ENCODE measurements at places on chromosomes 1 and 21.
A peak's percentile ranks its signal among the peaks of the same experiment; 100 is the strongest.

DNA sequence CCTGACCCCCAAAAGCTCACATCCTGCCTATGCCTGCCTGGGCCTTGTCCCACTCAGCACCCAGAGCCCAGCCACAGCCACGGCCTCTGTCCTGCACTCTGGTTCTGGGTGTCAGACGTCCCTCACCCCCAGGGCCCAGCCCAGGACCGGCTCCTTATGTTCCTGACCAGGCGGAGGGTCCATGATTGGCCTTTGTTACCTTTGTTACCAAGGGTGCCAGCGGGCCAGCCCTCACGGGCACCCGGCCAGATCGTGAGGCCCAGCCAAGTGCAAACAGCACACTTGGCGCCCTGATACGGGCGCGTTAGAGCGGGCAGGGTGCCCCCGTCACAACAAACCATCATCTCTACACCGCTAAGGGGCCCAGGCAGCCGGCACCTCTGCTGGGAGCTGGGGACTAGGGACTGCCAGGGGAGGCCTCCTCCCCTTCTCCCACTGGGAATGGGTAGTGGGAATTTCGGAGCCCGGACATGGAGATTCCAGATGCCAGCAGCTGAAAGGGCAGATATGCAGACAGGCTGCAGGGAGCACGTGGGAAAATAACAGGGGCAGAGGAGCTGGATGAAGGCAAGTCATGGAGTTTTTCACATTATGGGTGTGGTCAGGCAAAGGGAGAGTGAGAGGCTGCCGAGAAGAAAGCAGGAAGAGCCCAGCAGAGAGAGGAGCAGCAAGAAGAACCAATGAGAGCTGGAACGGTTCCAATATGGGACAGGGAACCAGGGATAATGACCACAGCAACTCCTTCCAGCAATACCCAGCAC is 22.1 kb downstream of the HSPG2 start:
- DNase-seq, result peak; percentile 77

- no peak for DNase-seq
Observed at GRCh38 chr1:221751226-221751887, 9.5 kb upstream of the DUSP10 start.

GRCh38 chr1:89810880-89811279 is 10.0 kb upstream of the LRRC8D start:
- no peak for DNase-seq

- peak; percentile 84 for DNase-seq
Observed at GRCh38 chr1:227728059-227728891, 6.8 kb downstream of the JMJD4 start.

DNA sequence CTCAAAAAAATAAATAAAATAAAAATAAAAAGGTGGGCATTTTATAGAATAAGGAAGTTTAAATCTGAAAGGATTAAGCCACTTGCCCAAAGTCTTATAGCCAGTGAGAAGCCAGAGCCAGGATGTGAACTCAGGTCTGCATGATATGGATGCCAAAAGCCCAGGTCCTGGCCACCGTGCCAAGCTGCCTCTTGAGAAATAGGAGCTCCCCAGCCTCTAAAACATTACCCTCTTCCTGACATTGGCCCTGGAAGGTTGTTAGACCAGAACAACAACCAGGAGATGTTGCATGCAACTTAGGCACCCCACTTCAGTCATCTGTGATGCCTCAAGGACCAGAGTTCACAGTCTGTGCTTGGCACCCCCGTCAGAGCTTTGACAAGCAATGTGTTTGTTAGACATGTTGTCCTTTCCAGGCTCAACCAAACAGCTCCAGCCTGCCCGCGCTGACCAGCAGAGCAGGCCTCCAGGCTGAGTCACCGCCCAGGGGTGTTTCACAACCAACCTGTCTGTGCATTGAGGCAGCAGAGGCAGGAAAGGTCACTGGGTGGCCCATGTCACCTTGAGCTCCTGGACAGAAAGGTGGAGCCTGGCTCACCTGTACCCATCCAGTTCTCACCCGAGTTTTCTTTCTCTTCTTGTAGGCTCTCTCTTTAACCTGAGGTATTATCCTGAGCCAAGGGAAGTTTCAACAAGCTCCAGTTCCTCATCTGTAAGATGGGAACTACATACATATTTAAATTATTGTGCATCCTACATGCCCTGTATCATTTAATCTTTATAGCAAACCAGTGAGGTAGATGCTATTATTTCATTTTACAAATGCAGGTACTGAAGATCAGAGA is 14.9 kb upstream of the MED18 start:
- DNase-seq, result peak; percentile 77

All from Right ventricle myocardium inferior (tissue), 1 donor.